ENCODE measurements at places on chromosomes 1 and 21. TPM values are rescaled to one million over a fixed set of nuclear protein-coding genes. Genes with fewer than 3 reads are reported as not detected.
A peak's percentile ranks its signal among the peaks of the same experiment; 100 is the strongest.

DNA sequence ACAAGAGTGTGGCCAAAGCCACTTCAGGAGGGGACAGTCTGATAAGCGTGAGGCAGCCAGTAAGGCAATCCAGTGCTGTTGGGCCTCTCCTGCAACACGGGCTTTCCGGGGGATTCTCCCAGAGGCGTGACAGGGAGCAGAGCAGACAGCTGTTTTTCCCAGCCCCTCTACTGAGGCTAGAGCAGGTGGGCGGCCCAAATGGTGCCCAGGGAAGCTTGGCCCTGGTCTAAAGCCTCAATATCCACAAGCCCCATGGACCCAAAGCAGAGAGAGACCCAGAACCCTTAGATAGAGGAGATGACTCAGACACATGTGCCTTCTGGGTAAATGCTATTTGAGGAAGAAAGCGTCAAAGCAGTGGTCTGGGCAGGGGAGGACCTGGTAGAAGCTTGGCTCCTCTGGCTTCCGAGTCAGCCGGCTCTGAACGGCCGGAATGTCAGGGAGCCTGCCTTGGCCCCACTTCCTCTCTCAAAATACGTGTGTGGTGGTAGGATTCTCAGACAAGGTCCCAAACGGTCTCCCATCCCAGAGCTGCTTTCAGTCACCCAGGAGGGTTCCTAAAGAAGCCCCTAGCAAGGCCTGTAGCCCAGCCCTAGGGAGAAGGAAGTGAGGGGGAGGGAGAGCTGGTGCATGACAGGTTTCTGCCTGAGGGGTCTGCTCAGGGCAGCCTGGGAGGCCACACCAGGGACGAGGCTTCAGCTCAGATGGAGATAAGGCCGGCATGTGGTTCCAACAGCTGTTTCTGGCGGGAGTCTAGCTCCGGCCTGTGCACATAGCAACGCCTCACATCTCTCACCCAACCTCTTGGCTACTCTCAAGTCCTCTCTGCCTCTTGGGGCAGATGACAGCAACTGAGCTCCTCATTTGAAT, 28.8 kb downstream of the PIK3C2B start:
- no peaks in the 10 kb centered on the region for H3K36me3 ChIP-seq
- DNase-seq: no peak
- H3K27me3 ChIP-seq: no peaks in the 10 kb centered on the region
- no peak overlapping the region for H3K4me3 ChIP-seq
- peaks cover 78% of the 10 kb centered on the region for H3K4me1 ChIP-seq

- H3K36me3 ChIP-seq: no peaks in the 10 kb centered on the region
- no peak overlapping the region for H3K27ac ChIP-seq
- no peaks in the 10 kb centered on the region for H3K4me1 ChIP-seq
- no peaks in the 10 kb centered on the region for H3K27me3 ChIP-seq
- no peak overlapping the region for H3K4me3 ChIP-seq
These were observed 7.9 kb downstream of the TIAM1 start for GRCh38 chr21:31335957-31336738.

DNA sequence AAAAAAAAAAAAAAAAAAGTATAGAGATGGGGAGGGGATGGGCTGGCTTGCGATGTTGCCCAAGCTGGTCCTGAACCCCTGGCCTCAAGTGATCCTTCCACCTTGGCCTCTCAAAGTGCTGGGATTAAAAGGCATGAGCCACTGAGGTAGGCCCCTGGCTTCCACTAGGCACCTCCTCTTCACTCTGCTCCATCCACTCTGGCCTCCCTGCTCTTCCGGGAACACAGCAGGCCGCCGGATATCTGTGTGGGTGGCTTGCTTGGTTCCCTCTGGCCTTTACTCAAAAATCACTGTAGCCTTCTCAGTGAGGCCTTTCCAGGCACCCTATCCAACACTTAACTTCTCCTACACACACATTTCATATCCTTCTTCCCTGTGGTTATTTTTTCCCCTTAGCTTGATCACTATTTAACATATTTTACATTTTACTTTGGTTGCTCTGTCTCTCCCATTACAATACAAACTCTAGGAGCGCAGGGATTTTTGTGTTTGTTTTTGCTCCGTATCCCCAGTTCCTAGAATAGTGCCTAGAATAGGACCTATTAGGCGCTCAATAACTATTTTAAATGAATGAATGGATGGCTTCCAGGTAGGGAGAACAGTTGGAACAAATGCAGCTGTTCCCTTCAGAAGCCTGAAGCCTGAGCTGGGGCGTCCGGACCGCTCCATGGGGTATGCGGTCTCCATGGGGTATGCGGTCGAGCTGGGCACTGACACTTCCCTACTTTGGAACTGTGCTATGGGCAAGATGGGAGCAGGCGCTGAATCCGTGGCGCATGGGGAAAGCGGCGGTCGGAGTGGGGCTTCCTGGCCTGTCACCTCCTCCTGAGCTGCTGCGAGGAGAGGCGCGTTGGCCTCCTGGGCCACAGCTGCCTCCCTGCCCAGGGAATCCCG, 46.7 kb downstream of the H3-3A start:
- DNase-seq: peak; percentile 19
- H3K4me1 ChIP-seq: peaks cover 18% of the 10 kb centered on the region
- H3K27me3 ChIP-seq: no peaks in the 10 kb centered on the region
- peak overlapping the region; percentile 91 for H3K4me3 ChIP-seq

Gene RIPPLY3
- total RNA-seq: not detected

Gene KDF1
- total RNA-seq: not detected

GRCh38 chr1:116836099-116836498, 73.6 kb upstream of the PTGFRN start:
- H3K27ac ChIP-seq: no peak overlapping the region
- DNase-seq: no peak
- no peaks in the 10 kb centered on the region for H3K36me3 ChIP-seq
- no peaks in the 10 kb centered on the region for H3K27me3 ChIP-seq

Gene CGN
- total RNA-seq: 0.63 TPM

DNA sequence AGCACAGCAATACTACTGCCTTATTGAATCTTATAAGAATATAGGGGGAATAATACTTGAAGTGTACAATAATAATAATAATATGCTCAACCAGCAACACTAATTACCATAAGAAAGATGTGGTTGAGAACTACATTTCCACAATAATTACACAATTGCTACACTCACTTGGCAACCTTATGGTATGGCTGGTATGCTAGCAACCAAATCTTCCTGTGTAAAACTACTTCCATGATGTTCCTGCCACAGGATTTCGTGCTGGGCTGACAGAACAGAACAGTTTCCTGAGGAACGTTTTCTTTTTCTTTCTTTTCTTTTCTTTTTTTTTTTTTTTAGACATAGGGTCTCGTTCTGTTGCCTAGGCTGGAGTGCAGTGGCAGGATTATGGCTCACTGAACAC, 50.6 kb downstream of the KIF26B start:
- H3K27me3 ChIP-seq: no peaks in the 10 kb centered on the region
- H3K4me1 ChIP-seq: no peaks in the 10 kb centered on the region
- H3K4me3 ChIP-seq: no peak overlapping the region
- DNase-seq: no peak
- no peak overlapping the region for H3K27ac ChIP-seq
- H3K36me3 ChIP-seq: no peaks in the 10 kb centered on the region

DNA sequence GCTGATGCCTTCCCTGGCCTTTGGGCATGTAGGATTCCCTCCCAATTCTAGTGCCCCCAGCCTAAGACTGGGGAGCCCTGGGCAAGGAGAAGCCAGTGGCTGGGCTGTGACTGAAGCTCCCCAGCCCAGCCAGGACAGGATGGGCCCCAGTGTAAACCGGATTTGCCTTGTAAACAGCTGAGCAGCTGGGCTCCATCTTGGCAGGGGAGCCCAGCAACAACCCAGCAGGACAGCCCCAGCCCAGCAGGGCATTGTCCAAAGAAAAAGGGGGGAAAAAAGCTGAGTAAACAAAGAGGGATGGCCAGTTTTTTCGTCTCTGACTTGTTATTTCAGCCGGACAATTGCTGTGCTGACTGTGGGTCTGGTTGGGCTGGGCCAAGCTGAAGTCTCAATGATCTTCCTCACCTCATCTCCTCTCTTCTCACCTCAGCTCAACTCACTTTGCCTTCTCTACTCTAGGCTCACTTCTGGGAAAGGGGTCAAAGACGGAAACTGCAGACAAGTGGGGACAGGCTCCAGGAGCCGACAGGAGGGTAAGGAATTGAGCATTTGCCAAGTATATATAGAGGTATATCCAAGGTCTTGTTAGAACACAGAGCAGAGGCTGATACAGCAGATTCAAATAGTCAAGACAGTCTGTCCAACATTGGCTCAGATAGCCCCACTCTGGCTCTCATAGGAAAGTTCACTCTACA, 97.7 kb downstream of the TMEM53 start:
- H3K4me3 ChIP-seq: no peak overlapping the region
- H3K36me3 ChIP-seq: no peaks in the 10 kb centered on the region
- no peak overlapping the region for H3K27ac ChIP-seq
- no peak for DNase-seq

Gene MNDA
- total RNA-seq: 5.0 TPM

Gene DCST2
- 2.2 TPM for total RNA-seq

Gene PLA2G2A
- 327 TPM for total RNA-seq

Gene TNFRSF4
- 3.7 TPM for total RNA-seq

GRCh38 chr1:200706111-200706814, 32.4 kb upstream of the CAMSAP2 start:
- DNase-seq: no peak
- H3K36me3 ChIP-seq: no peaks in the 10 kb centered on the region
- H3K27ac ChIP-seq: no peak overlapping the region
- H3K27me3 ChIP-seq: no peaks in the 10 kb centered on the region
- no peak overlapping the region for H3K4me3 ChIP-seq

Gene GLUL
- 7,486 TPM for total RNA-seq

DNA sequence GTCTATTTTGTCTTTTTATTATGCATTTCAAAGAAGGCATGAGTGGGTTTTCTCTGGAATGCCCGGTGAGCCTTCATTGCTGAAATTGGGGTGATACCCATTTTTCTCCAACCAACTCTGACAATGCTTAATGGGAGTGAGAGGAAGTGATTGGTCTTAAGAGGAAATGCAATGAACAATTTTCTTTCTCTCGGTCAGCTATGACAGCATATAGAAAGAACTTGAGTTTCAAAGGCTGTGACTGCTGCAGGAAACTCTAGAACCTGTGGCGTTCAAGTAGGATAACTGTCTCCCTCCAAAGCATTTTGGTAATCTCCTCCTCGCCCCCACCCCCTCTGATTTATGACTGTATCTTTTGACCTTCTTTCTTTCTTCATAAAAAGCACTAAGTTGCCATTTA, 155.9 kb downstream of the LYPLAL1 start:
- peaks cover 8% of the 10 kb centered on the region for H3K36me3 ChIP-seq
- no peak overlapping the region for H3K4me3 ChIP-seq
- no peak overlapping the region for H3K27ac ChIP-seq
- H3K4me1 ChIP-seq: no peaks in the 10 kb centered on the region

DNA sequence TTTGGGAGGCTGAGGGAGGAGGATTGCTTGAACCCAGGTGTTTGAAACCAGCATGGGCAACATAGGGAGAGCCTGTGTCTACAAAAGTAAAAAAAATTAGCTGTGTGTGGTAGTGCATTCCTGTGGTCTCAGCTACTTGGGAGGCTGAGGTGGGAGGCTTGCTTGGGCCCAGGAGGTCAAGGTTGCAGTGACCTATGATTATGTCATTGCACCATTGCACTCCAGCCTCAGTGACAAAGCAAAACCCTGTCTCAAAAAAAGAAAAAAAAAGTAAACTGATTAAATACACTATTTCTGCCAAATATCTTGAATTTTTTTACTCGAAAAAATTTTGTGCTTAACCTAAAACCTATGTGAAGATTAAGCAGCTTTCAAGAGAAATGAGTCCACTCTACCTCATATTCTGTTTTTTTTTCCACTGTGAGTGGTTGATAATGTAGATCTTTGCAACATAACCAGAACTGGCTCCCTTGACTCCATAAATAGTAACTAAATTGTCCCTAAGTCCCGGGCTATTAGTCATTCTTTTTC, 19.4 kb upstream of the ZNF281 start:
- peaks cover 7% of the 10 kb centered on the region for H3K4me1 ChIP-seq
- H3K4me3 ChIP-seq: no peak overlapping the region

DNA sequence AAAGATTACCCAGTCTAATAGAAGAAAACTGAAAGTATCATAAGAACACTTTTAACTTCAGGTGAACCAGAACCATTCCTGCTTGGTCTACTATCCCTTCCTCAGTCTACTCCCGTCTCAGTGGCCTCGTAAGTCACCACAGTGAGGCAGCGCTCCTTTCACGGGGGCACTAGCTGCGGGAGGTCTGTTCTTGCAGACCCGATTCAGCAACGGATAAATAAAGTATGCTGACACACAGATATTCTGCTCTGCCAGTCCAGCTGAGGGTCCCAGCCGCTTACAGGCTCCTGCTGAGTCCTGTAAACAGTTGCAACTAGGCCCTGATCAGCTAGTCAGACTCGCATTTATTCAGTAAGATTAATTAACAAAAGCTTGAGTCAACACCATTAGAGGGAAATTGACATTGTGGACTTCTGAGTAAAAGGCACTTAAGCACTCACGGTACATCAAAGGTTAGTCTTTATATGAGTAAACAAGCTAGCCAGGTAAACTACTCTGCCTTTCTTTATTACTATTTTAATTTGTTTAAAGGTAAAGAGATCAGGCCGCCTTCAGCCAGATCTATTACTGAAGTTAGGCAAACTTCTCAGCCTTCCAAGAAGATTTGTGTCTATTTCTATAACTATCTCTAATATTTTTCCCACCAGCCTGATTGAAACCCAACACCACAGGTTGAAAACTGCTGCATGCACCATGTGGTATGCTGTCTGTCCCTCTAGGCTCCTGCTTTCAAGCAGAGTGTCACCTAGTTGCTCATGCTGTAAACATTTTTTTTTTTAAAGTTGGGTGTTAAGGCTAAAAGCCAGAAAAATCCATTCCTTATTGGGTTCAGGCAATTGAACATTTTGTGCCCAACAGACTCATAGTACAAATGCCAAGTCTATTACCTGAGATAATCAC, 87.7 kb downstream of the INTS7 start:
- no peaks in the 10 kb centered on the region for H3K36me3 ChIP-seq
- no peak overlapping the region for H3K27ac ChIP-seq
- no peak for DNase-seq
- H3K4me3 ChIP-seq: no peak overlapping the region
- no peaks in the 10 kb centered on the region for H3K27me3 ChIP-seq

GRCh38 chr1:116415699-116416533, 42.9 kb downstream of the ATP1A1 start:
- H3K36me3 ChIP-seq: no peaks in the 10 kb centered on the region
- no peak for DNase-seq
- H3K27ac ChIP-seq: peak overlapping the region; percentile 87
- H3K4me1 ChIP-seq: peaks cover 35% of the 10 kb centered on the region

Measured in tibial nerve (tissue), 4 donors.